ENCODE measurements at places on chromosomes 2 and 18.

DNA sequence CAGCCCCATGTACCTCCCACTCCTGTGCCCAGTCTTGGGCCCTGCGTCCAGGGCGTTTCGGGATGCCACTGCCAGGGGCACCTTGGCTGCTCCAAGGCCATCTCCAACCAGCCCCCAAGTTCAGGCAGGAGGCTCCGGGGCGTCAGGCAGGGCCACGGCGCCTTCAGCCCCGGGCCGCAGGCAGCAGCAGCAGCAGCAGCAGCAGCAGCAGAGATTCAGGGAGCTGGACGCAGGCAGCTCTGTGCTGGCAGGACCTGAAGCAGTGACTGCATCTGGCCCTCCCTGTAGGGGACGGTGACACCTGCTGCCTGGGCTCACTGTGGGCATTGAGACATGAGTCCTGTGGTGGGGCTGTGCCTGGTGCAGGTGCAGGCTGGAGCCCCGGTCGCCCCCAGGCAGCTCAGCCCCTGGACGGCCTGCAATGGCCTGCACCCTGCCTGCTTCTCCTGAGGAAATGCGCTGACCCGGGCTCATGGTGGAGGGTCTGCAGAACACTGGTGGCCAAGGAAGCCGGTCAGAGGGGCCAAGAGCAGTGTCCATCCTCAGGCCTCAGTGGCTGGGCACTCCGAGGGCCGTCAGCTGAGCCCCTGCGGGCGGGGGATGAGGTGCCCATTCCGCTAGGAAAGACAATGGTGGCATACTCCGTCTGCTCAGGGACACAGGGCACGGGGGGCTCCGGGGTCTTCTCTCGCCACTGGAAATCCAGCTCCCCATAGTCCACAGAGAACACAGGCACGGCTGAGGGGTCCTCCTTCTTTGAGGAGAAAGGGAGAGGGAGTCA, 8.0 kb downstream of the PDCD1 start:
- DNase-seq: no peak

GRCh38 chr2:183511154-183511553, 386.9 kb downstream of the NUP35 start:
- DNase-seq: no peak

GRCh38 chr2:156405586-156405985, 30.6 kb upstream of the GPD2 start:
- DNase-seq: no peak

- DNase-seq: no peak
Measured at GRCh38 chr2:94994063-94994913, 31.2 kb upstream of the MAL start.

GRCh38 chr2:223846515-223846914, 9.1 kb upstream of the AP1S3 start:
- no peak for DNase-seq

GRCh38 chr2:168047091-168047690, 200.2 kb downstream of the STK39 start:
- DNase-seq: no peak

DNA sequence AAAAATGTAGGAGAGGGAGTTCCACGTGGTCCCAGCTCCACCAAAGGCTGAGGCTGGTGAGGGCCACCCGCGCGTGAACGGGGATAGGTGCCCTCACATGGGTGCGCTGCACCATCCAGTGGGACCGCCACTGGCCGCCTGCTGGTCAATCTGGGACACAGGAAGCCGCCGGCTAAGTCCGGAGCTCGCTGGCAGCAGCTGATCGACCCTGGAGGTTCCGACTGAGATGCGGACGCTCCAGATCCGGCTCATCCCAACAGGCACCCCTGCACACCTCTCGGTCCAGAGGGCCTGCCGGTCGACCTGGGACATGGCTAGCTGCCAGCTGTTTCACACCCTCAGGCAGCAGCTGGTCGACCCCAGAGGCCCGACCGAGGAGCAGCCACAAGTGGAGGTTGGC, 116.5 kb upstream of the ANKRD30BL start:
- DNase-seq: no peak

GRCh38 chr18:68699043-68699442, 15.9 kb downstream of the TMX3 start:
- no peak for DNase-seq

- DNase-seq: no peak
Measured at GRCh38 chr2:163157891-163158496, 319.4 kb upstream of the KCNH7 start.

DNA sequence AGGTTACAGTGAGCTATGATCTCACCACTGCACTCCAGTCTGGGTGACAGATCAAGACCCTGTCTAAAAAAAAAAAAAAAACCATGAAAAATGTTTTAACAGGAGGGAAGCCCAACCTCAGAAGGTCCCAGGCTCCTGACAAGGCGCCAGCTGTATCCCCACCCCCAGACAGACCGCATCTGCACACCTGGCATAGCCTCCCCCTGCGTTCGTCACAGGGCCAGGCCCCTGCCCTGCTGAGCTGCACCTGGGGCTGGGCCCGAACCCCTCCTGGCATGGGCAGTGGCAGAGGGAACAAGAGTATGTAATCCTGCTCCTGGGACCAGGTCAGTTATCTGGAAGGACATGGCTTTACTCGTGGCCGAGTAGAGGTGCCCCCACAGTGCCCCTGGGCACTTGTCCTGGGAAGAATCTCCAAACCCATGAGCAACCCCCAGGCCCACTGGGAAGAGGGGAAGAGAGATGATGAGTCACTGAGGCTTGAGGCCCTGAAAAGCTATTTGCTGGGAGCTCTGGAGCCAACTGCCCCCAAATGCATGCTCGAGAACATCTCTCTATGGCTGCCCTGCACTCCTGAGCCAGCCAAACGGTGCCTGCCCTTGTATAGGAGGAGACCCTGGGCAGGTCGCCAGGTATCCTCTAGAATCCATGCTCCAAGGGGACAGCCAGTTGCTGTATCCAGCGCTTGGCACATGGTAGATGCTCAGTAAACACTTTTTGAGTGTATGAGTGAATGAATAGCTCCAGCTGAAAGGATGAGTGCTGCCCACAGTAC, 265.5 kb downstream of the ATAD2B start:
- DNase-seq: no peak

GRCh38 chr18:28208268-28208667, 31.3 kb upstream of the CDH2 start:
- DNase-seq: no peak

GRCh38 chr2:121697108-121697631, 39.5 kb downstream of the NIFK start:
- DNase-seq: no peak

- no peak for DNase-seq
Measured at GRCh38 chr2:8289111-8289510, 392.7 kb upstream of the ID2 start.

DNA sequence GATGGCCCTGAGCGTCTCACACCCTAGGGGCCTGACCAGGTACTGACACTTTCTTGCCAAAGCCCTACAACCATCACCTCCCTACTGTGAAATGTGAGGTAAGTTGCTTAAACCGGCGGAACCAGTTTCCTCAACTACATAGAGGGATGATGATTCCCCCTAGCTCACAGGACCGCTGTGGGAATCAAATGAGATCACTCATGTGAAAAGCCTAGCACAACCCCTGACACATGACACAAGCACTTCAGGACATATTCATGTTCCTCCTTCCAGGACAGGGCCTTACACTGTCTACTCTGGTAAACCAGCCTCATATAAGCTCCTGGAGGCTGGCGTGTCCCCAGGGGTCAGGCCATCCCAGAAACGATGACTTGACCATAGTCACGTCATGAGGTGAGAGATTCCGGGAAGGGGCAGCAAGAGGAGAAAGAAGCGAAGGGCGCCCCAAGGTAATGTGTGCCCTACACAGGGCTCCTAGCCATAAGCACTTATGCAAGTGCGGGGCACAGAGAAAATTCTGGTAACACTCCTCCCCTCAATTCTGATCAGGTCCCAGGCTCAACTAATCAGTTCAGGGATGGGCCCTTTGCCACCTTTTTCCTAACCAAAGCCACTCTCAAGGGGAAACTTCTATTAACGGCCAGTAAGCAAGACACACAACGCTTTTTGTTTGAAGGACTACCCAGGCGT, 49.5 kb downstream of the C2orf42 start:
- DNase-seq: peak; percentile 46

GRCh38 chr18:58156516-58156915, 112.5 kb downstream of the NEDD4L start:
- no peak for DNase-seq

- DNase-seq: no peak
Measured at GRCh38 chr2:209721497-209721896, 50.1 kb upstream of the UNC80 start.

DNA sequence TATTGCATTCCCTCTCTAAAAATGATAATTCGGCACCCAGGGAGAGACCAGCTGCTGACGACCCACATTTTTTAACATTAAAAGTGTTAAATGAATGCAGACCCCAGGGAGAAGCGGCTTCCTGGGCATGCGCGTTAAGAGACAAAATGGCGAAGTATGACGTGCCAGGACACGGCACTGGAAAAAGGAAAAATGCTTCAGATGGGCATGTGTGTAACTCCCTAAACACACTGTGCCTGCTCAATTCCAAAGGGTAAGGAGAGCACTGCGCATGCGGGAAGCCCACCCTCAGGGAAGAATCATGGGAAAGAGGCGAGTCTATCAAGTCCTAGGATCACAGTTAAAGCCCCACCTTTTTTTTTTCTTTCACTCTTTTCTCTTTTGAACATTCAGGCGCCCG, 58.1 kb downstream of the CYP26B1 start:
- DNase-seq: no peak

GRCh38 chr18:59208602-59209125, 11.3 kb upstream of the GRP start:
- no peak for DNase-seq

- no peak for DNase-seq
Measured at GRCh38 chr2:217208867-217209266, 349.0 kb upstream of the TNP1 start.

GRCh38 chr2:37849911-37850310, 75.2 kb upstream of the RMDN2 start:
- DNase-seq: no peak

DNA sequence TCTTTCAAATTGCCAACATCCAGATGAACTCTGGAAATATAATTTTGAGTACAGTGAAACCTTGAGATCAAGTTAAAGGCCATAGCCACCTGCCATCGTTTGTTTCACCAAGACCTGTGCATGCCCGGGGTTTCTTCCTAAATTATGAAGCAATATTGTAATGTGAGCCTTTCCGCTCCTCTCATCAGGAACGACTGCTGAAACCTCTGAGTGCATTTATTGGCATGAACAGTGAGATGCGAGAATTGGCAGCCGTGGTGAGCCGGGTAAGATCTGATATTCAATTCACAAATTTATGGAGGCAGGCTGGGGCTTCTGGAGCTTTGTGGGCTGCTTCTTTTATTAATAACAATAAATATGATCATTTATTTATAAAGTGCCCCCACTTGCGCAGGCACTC, 27.7 kb upstream of the ELOA2 start:
- no peak for DNase-seq

DNA sequence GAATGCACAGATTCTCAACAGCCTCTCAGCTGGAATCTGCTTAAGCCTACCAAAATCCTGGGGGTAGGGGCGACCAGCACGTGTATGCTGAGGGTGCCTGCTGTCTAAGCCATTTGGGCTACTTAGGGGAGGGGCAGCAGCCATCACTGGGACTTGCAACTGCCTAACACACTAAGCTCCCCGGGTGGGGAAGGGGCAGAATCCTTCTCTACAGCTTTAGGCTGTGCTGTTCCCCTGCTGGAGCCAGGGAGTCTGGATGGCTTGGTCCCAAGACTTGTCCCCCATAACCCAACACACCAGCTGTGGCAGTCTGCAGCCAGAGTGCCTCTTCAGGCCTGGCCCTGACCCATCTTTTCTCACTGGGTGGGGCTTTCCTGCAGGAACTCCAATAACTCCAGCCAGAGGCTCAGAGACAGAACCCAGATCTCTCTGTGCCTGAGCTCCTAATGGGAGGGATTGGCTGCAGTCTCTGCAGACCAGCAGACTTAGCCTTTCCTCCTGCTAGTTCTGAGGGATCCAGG, 305.4 kb upstream of the RND3 start:
- DNase-seq: no peak

DNA sequence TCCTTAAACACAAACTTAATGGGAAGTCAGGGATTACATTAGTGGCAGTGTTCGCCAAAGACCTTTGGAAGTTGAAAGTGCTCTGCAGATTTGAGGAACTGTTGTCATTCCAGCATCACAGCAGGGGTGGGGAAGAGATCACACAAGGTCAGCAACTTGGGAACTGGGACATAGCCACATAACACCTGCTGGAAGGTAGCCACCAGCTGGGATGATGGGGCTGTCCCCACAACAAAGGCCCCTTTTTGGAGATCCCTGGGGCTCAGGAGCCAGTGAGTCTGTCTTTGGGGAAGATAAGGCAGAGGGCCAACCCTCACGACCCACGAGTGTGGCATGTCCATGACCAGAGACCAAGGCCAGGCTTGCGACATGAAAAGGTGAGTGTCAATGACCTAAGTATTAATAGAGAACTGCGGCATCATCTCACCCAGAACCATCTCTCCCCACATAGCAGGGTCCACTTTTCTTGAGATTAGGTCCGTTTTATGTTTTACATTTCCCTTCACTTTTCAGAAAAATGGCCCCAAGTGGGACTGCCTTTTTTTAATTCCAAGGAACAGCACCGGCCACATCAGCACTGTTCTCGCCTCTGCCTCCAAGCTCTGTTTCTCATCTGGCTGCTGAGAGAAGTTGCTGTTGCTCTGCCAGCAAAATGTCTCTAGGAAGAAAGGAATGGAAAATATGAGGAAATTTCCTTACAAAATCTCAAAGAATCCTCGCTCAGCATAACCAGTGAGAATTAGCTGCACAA, 106.9 kb downstream of the GFPT1 start:
- DNase-seq: no peak

- DNase-seq: no peak
Measured at GRCh38 chr2:42168459-42169099, 574 bp upstream of the EML4 start.

GRCh38 chr2:237716011-237716410, 82.6 kb upstream of the RBM44 start:
- DNase-seq: no peak

DNA sequence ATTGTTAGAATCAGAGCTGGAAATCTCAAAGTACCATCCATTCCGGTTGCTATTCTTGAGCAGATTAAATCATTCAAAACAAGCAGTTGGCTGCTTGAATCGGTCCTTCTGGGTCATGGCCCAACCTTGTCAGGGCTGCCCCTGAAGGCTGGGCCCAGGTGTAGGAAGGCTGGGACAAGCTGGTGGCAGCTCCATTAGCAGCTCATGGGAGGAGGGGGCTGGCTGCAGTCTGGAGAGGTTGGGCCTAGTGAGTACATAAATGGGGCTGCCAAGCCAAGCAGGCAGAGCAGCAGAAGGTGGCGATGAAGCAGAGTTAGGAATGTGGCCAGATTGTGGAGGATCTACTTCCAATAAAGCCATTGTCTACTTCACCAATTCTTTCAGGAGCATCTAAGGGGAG, 81.4 kb downstream of the ADCYAP1 start:
- DNase-seq: no peak

GRCh38 chr18:63131106-63131958, 188.2 kb downstream of the BCL2 start:
- peak; percentile 7 for DNase-seq

GRCh38 chr2:233227346-233227978, 24.0 kb upstream of the ATG16L1 start:
- peak; percentile 68 for DNase-seq
